ENCODE measurements at places on chromosomes 12 and 14.
A peak's percentile ranks its signal among the peaks of the same experiment; 100 is the strongest.

GRCh38 chr12:33587784-33588712 lies 148.4 kb upstream of the SYT10 start:
- DNase-seq = no peak

DNA sequence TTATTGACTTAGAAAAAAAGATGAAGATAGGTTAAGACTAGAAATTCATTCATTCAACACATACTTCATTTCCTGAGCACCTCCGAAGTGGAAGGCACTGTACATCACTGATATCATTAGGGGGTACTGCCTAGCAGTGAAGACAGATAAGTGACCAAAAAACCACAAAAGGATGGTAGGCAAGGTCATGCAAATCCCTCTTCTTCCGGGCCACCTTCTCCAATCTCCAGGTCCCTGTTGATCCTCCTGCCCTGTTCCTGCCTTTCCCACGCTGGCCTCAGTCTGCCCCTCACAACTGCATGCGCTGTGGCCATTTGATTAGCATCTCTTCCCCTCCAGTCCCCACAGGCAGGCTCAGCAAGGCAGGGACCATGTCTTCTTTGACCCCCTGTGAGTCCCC lies 60.8 kb downstream of the SETD3 start:
- no peak for DNase-seq

GRCh38 chr12:97638739-97639138 lies 176.1 kb downstream of the RMST start:
- DNase-seq = no peak

DNA sequence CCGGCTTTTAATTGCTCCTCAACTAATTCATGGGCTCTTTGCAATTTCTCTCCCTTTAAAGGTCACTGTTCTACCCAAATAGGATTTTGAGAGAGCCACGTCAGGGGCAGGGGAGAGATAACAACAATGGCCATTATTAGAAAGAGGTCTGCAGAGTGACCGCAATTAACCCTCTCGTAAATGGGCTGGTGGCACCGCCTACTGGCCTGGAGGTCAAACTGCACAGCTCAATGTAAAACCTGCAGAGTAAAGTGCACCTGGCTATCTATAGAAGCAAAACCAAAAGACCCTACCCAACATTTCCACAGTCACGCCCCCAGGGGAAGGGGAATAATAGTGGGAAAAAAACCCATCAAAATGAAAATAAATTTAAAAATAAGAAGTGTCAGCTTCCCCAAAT lies 21.6 kb upstream of the CLEC4E start:
- no peak for DNase-seq

DNA sequence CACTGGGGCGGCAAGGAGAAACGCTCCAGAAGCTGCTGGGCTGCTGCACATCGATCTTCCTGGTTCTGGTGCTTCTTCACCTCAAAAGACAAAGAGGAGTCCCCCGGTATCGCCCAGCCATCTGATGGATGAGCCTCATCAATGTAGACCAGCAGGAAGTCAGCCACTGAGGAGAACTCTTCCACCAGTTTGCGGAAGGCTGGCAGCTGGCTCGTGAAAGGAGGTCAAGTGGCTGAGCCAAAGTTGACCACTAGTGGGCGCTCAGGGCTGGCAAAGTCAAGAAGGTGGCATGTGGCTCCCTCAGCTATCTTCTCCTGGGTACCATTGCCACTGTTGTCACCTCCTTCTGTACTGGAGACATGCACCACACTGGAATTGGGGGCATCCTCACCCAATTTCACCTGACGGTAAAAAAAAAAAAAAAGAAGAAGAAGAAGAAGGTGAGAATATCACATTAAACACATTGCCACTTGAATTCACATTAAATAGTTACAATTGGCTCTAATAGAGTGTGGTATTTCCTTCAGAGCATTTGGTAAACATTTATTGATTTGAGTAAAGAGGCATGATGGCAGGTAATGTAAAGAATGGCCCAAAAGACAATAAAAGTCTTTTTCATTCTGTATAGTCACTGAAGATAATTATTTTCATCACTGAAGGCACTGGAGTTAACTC lies 8.3 kb downstream of the DIO2 start:
- DNase-seq = no peak

- DNase-seq = no peak
These were observed 562 bp downstream of the PAN2 start for GRCh38 chr12:56333197-56333678.

DNA sequence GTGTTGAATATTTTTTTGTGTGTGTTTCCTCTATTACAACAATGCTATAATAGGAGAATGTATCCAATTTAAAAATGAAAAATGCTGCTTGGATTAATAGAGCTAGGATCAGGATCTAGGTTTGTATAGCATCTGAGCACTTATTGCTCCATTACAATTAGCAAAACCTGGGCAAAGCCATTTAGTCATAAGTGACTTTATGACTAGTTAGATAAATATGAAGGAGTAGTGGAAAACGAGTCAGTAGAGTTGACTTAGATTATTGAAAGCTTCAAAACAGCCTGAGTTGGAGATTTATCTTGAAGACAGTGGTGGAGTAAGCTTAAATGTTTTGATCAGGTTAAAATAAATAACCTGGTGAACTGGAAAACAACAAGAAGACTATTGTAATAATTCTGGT lies 2.8 kb downstream of the MED21 start:
- no peak for DNase-seq

DNA sequence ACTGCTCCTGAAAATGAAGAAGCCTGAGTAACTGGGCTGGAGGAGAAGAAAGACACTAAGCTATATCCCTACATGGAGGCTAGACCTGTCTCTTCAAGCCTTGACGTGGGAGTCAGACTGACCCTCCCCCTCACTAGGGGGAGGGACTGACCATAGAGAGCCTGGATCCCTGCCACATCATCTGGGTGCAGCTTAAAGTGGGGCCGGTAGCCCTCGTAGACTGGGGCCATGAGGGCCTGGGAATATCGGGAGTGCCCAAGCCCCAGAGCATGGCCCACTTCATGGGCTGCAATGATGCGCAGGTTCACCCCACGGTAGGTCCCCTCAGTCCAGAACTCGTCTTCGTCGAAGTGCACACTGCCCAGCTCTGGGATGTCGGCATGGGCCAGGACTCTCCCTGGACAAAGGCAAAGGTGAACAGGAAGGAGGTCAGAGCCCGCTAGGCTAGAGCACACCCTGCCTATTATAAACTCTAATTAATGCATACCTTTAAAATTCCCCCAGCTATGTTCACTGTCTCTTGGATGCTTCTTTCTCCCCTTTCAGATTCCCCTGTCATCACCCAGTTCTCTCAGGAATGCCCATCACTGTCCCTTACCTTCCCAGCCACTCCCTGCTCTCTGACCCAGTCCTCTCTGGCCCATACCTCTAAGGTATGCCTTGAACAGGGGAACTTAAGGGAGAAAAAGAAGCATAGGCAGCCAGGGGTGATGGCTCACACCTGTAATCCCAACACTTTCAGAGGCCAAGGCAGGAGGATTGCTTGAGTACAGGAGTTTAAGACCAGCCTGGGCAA lies 3.2 kb downstream of the MMP19 start:
- no peak for DNase-seq

GRCh38 chr12:6345319-6346091 lies 3.6 kb upstream of the TNFRSF1A start:
- no peak for DNase-seq

DNA sequence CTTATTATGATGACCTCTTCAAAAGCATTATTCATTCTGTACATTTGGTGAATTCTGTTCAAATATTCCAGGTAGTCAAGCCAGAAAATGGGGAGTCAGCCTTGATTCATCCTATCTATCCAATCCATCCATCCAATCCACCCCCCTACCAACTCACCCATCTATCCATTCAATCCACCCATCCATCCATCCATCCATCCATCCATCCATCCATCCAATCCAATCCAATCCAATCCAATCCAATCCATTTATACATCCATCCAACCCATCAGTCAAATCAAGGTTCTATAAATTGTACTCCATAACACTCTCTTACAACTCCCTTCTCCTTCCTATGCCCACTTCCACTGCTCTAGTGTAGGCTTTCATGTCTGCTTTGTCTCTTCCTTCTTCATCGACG lies 35.8 kb upstream of the GRIP1 start:
- no peak for DNase-seq

DNA sequence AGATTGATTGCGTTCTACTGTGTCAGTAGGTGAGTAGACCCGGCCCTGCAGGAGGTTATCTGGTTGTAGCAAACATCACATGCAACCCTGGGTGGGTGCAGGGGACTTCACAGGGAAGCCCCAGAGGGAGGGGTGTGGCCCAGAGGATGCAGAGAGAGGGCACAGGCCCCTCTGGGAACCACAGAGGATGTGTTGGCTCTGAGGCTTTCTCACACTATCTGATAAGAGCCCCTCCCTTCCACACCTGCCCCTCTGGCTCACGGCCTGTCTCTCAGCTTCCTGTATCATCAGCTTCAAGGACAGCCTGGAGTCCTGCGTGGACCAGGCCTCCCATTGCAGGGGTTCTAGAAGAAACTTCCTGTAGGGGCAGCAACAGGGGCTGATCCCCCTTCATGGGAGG lies 101.9 kb downstream of the RIN3 start:
- peak; percentile 56 for DNase-seq

GRCh38 chr12:57936513-57936883 lies 4.9 kb upstream of the ATP23 start:
- DNase-seq = no peak

DNA sequence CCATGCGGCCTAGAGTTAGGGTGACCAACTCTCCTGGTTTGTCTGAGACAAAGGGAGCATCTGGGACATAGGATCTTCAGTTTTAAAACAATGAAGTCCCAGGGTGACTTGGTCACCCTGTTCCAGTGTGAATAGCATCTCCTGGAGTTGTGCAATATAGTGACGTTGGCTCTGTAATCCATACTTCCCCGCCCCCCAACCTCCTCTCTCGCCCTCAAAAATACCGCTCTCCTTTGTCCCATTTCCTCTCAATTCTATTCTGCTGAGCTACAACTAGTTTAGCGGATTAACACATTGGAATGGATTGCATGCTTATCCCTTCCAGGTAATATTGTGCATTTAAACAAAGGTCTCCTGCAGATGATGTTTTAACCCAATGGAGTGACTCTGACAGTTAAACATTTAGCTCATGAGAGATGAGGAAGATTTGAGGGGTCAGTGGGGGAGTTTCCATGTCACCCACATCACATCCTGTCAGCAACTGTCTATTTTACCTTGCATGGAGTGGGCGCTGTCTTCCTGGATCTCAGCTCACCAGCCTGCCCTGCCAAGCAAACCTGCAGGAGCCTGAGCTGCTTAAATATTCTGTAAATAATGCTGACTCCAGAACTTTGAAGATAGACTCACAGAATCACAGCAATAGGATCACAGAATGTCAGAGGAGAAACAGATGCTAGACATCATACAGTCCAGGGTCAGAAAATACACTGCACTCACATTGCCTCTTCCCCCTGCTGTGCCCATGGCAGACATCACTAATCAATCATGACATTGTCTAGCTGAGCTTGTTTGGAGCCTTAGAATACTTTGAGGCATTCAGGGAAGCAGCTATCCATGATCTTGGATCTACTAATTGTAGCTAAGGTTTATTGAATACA lies 43.0 kb downstream of the MAP1LC3B2 start:
- no peak for DNase-seq

DNA sequence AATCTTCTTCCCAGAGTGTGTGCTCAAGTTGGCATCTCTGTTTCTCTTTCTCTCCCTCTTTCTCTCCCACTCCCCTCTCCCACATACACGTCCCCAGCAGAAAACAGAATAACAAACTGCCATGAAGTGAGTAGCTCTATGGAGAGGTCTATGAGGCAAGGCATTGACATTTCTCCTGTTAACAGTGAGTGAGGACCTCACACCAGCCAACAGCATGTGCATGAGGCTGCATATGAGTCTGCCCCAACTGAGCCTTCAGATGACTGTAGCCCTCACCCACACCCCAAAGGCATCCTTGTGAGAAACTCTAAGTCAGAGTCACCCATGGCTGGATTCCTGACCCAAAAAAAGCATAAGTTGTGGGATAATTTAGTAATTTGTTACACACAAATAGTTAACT lies 50.4 kb downstream of the MAGOHB start:
- DNase-seq = no peak

DNA sequence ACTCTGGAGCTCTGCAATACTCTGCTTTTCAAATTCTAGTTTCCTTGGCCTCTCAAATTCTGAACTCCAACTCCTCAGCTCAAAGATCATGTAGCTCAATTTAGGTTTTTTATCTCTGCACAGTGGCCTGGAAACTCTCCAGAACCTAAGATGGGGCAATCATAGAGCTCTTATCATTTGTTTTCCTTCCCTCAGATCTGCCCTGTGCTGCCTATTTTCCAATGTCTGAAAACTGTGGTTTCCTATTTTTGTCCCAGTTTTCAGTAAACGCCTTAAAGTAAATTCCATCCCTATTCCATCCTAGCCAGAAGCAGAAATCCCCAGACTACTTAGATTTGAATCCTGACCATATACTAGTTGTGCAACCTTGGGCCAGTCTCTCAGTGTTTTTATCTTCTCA lies 73.2 kb downstream of the CEP83 start:
- DNase-seq = no peak

- DNase-seq = no peak
These were observed 390 bp downstream of the JKAMP start for GRCh38 chr14:59484639-59485175.

DNA sequence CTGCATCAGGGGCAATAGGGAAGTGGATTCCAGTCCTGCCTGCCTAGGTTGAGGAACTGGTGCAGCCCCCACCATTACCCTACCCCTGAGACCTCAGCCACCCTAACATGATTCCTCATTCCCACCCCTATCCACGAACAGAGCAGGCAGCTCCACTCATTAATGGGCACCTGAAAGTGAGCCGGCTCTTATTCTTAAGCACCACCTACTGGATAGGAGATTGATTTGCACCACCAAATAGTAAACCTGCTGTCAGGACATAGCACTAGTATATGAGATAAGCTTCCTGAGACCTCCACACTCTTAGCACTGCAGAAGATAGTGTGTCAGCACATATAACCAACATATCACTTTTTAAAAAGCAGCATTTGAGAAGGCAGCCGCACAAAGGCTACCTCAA lies 573.2 kb downstream of the SOX5 start:
- DNase-seq = no peak

DNA sequence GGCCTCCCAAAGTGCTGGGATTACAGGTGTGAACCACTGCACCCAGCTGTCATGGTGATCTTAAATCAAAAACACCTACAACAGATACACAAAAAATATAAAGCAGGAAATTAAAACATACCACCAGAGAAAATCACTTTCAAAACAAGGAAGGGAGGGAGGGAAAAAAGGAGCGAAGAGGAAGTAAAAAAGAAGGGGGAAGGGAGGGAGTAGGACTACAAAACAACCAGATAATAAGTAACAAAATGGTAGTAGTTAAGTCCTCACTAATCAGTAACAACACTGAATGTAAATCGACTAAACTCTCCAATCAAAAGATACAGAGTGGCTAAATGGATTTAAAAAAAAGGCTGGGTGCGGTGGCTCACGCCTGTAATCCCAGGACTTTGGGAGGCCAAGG lies 89.0 kb downstream of the SH2B3 start:
- no peak for DNase-seq
